HepG2 (cell line): ENCODE measurements at places on chromosomes 5 and 9. TPM values are rescaled to one million over a fixed set of nuclear protein-coding genes. Genes with fewer than 3 reads are reported as not detected.

DNA sequence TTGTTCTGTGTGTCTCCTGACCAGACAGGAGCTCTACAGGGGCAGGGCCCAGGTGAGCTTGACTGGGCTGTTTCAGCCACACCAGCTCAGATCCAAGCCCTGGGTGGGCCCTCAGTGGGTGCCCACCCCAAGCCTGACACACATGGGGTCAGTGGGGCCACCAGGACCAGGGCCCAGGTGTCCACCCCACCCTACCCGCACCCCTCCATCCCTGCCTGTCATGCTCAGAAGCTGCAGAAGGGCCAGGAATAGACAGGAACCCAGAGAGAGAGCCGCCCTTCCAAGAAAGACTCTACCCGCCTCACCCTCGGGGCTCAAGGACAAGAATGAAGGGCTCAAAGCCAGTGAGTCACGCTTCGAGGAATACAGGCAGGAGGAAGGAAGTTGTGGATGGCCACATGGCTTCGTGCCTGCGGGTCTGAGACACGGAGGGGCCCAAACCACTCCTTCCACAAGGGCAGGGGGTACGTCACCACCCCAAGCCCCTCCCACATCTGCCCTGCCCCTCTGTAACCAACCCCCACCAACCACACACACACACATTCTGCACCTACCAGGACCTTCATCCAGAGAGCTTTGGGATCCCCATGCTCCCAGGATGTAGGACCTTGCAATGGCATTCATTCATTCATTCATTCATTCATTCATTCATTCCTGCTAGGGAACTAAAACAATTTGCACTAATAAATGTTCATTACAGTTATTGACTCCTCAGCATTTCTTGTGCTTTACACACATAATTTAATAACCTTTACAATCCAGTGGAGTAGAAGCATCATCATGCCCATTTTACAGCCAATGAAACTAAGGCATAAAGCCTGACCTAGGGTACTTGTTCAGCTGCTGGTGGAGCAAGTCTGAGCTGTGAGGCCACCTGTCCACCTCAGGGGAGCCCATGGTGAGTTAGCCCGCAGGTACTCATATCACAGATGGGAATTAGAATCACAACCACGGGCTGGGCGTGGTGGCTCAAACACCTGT is 55.9 kb upstream of the STXBP1 start:
- DNase-seq, result no peak

Gene ARHGAP26
- 11.9 and 18.2 TPM in 2 replicates for total RNA-seq

DNA sequence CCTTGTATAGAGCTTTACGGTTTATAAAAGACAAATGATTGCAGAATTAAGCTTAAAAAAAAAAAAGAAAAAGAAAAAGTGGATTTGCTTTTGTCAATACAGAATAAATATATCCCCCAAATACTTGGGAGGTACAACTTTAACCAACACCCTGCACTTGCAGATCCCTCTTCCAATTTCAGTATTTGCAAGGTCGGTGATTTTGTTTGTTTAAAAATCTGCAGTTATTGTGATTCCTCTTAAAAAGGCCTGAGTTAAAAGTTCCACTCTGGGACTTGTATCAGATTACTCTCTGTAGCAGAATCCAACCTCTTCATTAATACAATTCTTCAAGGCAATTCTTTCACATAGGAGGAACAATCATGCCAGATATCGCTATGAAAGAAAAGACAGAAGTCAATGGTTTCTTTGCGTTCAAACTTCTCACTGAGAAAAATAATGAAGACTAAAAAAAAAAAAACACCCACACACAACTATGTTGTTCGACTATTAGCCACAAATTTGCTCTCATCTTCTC is 400.9 kb downstream of the EBF1 start:
- no peak for DNase-seq

Gene AGXT2
- 0.13 TPM in 1 of 2 replicates, not detected in the other for total RNA-seq

GRCh38 chr5:35228310-35228709 is 2.0 kb downstream of the PRLR start:
- no peak for DNase-seq
